ENCODE measurements at places on chromosomes 16 and 17.
A peak's percentile ranks its signal among the peaks of the same experiment; 100 is the strongest.

DNA sequence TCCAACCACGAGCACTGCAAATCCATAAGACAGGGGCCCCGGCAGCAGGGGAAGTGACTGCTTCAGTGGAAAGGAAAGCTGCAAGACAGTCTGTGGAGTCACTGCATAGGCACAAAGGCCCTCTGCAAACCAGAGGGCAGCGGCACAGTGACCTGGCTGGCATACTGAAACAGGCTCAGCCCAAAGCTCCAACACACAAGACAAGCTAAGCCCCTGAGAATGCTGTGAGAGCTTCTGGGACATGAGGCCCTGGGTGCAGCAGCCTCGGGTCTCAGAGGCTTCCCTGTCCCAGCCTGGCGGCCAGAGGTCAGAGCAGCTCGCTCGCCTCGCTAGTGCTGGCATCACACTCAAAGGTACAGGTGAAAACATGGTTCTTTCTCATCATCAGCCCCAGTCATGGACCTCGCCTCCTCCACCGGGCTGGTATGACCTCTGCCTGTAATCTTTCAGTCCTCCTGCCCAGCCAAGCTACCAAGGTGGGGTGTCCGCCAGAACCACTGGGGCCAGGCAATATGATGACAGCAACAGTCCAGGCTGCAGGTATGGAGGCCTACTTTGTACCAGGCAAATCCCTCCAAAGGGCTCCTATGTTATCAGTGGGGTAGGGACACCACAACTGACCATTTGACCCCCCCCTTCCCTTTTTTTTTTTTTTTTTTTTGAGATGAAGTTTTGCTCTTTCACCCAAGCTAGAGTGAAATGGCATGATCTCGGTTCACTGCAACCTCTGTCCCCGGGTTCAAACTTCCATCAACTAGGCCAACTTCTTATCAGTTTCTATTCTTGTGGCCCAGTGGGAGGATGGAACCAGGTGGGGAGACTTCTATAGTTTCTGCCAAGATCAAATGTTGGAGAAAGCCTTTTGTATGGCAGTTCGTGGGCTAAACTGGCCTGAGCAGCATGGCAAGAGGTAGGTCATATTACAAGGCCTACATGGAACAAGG lies 19.2 kb downstream of the ST3GAL2 start:
- no peak for DNase-seq

- no peak for DNase-seq
These were observed 427.6 kb downstream of the ZFHX3 start for GRCh38 chr16:72620348-72620747.

DNA sequence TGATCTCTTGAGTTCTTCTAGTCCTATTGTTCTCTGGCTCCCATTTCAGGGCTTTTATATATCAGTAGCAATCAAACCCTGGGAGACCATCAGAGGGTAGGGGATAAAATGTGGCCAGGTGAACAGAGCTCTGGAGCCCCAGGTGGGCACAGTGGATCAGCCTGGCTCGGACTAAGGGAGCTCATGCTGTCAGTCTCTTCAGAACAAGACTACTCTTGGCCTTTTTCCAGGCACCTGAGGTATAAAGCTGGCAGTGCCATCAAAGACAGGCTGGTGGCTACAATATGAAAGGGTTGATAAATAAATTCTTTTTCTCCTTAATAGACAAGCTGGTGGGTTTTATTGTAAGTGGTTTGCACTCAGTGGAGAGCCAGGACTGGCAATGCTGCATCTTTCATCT lies 160.0 kb upstream of the CCL2 start:
- no peak for DNase-seq

DNA sequence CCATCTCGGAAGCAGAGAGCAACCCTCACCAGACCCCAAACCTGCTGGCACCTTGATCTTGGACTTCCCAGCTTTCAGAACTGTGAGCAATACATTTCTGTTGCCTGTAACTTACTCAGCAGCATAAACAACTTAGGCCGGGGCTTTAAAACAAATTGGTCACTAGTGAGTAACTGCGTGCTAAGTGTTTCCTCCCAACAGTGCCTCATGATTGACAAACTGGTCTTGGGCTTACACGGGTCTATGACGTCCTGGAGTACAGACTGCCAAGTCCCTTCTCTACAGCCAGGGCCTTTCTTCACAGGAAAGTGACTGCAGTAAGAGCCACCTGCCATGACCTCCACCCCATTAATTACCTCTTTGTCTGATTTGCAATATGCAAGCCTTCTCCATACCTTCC lies 136.7 kb downstream of the XYLT1 start:
- no peak for DNase-seq

DNA sequence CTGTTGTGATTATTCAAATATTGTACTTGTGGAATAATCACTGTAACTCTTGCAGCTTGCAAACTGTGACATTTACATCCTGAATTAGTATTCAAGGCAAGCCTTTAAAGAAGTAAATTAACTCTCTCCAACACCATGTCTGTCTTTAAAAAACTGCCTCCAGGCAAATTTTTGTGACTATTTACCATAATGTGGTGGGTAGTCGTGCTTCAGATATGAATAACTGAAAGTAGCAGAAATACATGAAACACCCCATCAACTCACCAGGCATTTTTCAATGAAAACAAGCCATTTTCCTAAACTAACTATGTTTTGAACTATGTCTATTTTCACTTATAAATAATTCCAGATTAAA lies 217.4 kb upstream of the PSMD7 start:
- DNase-seq: no peak

- no peak for DNase-seq
These were observed 30.2 kb downstream of the BMERB1 start for GRCh38 chr16:15464401-15465186.

- DNase-seq: peak; percentile 77
These were observed 733 bp downstream of the CHRNB1 start for GRCh38 chr17:7445619-7445968.
